GM03348 (cell line): ENCODE measurements at places on chromosomes 7 and 10.

- DNase-seq = no peak
Observed at GRCh38 chr10:62811159-62811875, 4.8 kb downstream of the EGR2 start.

DNA sequence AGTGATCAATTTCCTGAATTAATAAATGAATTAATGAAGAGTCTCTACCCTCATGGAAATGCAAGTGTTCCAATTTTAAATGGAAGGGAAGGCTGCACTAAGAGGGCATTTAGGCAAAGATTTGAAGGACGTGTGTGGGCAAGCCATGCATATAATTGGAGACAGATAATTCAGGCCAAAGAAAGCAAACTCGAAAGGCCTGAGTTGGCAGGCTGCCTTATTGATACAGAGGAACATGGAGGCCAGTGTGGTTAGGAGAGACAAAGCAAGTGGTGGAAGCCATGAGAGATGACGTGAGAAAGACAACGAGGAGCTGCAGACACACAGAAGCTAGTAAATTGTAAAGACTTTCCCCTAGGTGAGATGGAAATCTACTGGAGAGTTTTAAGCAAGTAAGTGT is 15.4 kb upstream of the PCLO start:
- no peak for DNase-seq

GRCh38 chr7:83248000-83248399 is 85.3 kb upstream of the PCLO start:
- DNase-seq = no peak

- no peak for DNase-seq
Observed at GRCh38 chr10:8051851-8052257, 2.6 kb upstream of the GATA3 start.

DNA sequence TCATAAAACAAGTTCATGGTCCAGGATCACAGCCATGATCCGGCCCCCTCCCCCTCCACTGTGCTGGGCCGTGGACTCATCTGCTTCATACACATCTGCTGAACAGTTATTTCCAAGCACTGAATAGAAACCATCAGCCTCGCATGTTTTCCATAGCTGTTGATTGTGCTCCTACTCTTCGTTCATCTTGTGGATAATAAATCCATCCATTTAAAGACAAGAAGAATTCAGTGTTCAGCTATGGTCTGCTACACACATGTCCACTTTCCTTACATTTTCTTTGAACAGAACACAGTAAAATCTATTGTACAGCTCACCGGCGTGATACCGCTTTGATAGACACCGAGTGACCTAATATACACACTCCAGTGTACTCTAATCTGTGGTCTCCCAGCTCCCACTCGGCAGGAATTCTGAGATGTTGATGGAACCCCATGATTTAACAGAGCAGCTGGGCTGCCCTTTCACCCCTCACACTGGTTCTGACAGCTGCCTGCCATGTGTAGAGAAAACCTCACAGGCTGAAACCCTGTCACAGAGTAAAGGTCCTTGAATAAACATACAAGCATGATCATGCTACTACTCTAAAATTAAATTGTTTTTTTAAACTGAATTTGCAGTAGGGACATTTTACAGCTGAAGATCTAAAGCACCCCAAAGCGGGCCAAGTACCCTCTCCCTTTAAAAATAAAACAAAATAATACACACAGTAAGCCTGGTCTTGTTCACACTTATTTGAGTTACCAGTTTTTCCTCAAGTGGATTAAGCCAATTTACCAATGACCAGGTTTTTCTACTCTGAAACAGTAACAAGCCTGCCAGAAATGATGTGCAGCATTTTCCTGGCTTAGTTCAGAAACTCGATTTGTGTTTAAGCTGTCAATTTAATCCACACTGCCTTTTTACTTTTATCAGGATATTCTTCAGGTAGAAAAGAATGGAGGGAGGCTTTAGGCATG is 95.1 kb upstream of the FZD1 start:
- no peak for DNase-seq

GRCh38 chr10:35343739-35344138 is 7.4 kb downstream of the CCNY start:
- no peak for DNase-seq

DNA sequence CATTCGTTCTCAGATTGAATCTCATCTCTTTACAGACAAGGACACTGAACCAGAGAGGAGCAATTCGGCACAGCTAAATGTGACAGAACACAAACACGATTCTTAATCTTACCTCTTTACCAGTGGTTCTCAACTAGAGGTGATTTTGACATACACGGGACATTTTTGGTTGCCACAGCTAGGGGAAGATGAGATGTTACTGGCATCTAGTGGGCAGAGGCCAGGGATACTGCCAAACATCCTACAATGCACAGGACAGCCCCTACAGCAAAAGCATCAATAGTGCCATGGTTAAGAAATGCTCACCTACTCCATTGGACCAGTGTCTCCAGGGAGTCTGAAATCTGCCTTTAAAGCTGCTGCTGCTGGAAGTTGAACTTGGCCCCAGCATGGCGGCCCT is 27.3 kb downstream of the PDE1C start:
- no peak for DNase-seq

DNA sequence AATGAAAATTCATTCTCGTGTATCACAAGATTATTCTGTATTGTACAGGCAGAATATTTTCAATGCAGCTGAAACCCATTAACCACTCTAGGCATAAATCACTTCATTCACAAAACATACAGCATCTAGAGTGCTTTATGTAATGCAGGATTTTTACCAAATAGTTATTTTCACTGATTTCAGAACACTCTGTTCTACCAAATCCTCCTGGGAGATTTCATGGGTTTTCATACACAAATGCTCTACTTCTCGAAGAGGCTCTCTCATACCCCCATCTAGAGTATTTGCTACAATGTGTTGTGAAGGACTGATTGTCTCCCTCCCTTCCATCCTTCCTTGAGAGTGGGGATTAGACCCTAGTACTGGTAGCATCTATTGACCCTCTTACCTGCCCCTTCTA is 209.2 kb upstream of the LRRN3 start:
- no peak for DNase-seq

- DNase-seq = no peak
Observed at GRCh38 chr7:90850066-90850465, 253.9 kb downstream of the CDK14 start.

GRCh38 chr7:89042940-89043339 is 247.4 kb upstream of the TEX47 start:
- no peak for DNase-seq

- no peak for DNase-seq
Observed at GRCh38 chr7:815284-816216, 16.7 kb upstream of the SUN1 start.

GRCh38 chr7:26618449-26618848 is 245.9 kb downstream of the SKAP2 start:
- DNase-seq = no peak

GRCh38 chr7:111730476-111731300 is 168.4 kb upstream of the IMMP2L start:
- DNase-seq = peak; percentile 50

- peak; percentile 97 for DNase-seq
Observed at GRCh38 chr10:50623663-50624412, at the start of gene SGMS1. Gene SGMS1 (minus strand): TSS chr10:50623956. CDS start chr10:50344114, 279,842 bp downstream.

DNA sequence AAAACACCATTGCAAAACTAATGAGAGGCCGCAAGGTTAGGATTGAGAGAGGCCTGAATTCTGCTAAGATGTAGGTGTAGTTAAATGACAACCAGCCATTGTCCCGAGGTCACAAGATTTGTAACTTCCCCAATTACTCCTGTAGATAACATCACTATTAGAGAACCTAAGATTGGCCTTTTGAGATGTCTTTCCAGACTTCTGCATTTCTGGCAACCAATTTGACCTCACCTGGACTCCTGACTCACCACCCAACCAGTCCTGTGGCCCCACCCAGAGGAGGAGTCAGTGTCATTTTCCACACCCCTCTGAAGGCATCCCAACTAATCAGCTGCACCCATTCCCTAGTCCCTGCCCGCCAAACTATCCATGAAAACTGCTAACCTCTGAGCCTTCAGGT is 115.7 kb downstream of the PRKAG2 start:
- no peak for DNase-seq

DNA sequence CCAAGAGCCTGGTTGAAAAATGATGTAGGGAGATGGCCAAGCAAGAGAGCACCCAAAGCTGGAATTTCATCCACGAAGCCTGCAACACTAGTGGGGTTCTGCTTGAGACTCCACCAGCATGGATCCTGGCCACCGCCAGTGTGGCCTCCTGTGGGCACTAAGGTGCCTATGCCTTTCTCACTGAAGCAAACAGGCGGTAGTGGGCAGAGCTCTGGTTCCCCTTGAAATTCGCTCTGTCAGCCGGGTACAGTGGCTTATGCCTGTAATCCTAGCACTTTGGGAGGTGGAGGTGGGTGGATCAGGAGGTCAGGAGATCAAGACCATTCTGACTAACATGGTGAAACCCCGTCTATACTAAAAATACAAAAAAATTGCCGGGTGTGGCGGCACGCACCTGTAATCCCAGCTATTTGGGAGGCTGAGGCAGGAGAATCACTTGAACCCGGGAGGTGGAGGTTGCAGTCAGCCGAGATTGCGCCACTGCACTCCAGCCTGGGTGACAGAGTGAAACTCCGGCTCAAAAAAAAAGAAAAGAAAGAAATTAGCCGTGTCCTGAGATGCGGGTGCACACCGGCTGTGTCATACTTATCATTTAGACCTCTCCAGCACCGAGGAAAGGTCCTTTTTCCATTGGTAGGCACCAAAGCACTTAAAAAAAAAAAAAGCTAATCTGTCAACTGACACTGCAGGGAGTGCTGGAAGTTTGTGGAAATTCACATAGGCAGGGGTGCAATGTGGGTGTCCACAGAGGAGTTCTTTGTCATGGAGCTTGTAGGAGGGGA is 28.3 kb downstream of the CCM2 start:
- DNase-seq = no peak

- DNase-seq = peak; percentile 38
Observed at GRCh38 chr10:33337326-33337957, 3.0 kb upstream of the NRP1 start.

- no peak for DNase-seq
Observed at GRCh38 chr10:8051109-8051821, 3.2 kb upstream of the GATA3 start.

DNA sequence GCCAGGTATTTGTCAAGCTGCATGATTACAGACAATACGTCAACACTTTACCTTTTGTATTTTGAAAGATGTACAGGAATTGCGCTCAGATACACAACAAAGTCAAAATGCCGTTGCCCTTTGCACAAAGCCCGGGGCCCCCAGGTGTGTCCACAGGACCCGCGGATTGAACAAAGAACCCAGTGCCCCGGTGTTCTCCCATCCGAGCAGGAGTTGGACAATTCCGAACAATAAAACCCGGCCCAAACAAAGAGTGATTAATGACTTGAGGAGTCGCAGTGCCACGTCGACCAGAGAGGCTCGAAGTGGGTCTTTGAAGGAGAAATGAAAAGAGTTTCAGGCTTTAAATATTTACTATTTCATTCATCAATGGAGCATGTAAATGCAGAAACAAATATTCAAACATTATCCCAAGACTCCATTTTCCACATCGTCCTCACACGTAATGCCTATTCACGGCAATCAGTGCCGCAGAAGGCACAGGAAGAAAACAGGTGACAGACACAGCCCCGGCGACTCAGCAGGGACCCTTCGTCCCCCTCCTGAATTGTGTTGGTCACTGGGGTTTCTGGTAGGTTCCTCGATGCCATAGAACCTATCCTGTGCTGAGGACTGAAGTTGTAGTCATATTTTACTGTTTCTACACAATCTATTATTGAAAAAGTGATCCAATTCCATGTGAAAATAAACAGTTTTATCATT is 70.9 kb upstream of the MGMT start:
- DNase-seq = no peak

DNA sequence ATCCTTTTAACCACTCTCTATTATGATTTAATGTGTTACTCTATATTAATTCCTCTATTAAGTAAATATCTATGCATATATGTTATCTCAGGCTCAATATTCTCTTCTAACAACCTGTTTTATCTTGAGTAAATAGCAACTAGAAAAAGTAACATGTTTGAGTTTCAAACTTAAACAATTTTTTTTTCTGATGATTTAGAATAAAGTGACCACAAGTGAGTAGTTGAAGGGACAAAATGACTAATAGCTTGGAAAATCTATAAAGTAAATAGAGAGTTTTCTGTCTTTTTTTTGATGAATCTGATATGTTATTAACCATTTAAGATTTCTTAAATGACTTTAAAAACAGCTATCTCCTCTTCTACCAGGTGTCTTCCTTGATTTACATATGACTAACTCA is 483.8 kb downstream of the TFEC start:
- no peak for DNase-seq

- no peak for DNase-seq
Observed at GRCh38 chr7:121153995-121154394, 165.5 kb downstream of the CPED1 start.

DNA sequence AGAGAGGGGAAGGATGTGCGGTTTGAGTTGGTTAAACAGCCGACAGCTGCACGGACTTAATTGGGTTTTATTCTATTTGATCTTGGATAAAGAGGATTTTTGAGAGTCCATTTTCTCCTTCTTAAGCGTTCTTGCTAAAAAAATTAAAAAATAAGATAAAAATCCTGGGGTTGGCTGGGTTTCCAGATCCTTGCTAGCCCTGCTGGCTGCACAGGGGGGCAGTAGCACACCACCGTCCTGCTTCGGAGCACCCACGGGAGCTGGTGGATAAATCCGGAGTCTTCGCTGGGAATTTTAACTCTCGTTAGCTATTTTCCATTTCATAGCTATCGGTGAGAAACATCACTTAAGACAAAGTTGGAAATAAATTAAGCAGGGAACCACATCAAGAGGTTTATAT is 792.0 kb downstream of the TYW1 start:
- DNase-seq = peak; percentile 22

DNA sequence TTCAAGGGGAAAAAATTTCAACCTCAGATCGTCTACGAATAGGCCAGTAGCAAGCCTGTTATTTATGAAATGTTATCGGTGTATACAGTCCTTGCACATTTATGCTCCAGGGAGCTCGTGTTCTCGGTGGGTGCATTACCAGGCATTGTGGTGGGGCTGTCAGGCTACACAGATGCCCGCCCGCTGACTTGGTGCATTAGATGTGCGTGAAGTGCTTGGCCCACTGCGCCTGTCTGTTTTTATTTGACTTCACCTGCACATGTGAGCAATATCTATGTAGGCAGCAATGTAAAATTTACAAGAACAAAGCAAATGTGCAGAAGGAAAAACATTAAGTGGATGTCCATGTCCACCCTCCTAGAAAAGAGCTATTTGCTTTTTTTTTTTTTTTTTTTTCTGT is 2.8 kb downstream of the FOXK1 start:
- no peak for DNase-seq

GRCh38 chr7:151796091-151796870 is 80.6 kb downstream of the PRKAG2 start:
- DNase-seq = peak; percentile 50

GRCh38 chr7:108063520-108063933 is 60.6 kb upstream of the LAMB1 start:
- no peak for DNase-seq

DNA sequence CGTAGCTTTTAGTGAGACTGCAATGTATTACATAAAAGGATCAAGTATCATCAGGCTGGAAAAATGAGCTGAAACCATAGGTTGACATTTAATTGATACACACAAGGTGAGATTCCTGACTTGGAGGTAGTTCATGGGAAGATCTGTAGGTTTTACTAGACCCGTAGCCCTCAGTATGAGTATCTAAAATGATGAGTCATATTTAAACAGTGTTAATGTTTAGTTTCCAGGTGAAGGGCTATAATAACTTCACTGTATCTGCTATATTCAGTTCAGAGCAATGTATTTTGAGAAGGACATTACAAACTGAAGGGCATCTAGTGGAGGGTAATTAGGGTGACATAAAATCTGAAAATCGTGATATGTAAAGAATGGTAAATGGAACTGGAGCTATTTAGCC is 35.0 kb downstream of the ENTPD1 start:
- no peak for DNase-seq

GRCh38 chr7:1100386-1100785 is 12.5 kb downstream of the GPER1 start:
- DNase-seq = no peak

GRCh38 chr7:149180722-149181449 is 14.5 kb upstream of the ZNF282 start:
- no peak for DNase-seq
